ENCODE measurements at places on chromosomes 12 and 14. TPM values are rescaled to one million over a fixed set of nuclear protein-coding genes. Genes with fewer than 3 reads are reported as not detected.

BTBD7 gene
- 18.4 TPM for total RNA-seq

DNA sequence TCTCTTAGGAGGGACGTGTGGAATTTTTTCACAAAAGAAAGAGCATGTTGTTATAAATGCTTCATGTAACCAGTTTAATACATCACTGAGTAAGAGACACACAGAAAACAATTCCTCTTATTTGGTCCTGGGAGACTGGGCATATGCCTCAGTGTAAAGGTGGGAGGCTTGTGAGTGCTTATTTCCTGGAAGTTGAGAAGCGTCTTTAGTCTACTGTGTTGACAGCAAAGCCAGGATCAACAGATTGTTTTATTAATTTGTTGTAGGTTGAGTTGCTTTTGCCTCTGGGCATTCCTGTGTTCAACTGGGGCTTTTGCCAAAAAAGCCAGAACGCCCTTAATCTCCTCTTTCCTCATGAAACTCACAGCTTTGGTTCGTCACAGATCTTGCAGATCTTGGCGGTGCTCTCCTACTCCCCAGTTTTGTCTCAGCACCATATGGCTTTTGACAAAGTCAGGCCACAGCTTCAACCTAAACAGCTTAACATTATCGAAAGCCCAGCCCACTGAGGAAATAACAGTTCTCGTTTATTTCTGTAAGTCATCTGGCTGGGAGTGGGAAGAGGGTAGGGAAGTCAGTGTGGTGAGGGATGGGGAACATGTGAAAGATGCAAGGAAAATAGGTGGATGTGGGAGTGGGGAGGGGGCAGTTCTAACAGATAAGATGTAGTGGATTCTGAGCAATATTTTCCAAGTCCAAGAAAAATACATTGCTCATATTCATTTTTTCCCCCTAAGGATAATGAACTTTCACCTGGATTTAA is 227.2 kb downstream of the DACT1 start:
- DNase-seq, result peak; percentile 69

CAPZA3 gene
- total RNA-seq, result not detected

GRCh38 chr14:103767336-103767894 is 51.8 kb downstream of the ZFYVE21 start:
- DNase-seq, result no peak

DNA sequence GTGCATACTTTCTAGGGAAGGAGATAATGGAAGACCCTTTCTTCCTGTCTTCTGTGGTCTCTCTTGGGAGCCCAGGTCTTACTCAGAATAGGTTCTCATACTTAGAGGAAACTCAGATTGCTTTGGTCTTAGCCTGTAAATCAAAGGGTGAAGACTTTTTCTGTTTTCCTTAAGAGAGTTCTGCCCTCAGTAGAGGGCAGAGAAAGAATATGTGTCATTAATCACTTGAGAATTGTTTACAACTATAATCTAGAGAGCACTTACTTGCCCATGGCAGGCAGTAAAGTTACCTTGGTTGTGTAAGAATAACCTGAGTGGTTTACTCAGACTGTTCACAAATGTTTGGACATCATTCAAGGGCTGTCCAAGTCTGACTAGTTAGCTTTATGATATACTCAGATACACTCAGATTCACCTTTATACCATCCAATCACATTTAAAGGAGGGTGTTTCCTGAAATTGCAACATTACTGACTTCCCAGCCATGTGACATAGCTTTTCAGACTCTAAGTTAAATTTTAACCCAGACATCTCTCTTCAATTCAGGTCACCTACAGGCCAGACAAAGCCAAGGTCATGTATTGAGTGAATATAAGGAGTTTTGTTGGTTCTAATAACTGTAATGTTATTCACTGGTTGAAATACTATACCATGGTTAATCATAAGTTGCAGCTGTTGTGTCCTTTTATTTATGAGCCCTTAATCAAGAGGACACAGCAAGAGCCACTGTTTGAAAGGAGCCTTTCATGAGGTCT is 372.2 kb downstream of the RAD51B start:
- peak; percentile 99 for DNase-seq

DNA sequence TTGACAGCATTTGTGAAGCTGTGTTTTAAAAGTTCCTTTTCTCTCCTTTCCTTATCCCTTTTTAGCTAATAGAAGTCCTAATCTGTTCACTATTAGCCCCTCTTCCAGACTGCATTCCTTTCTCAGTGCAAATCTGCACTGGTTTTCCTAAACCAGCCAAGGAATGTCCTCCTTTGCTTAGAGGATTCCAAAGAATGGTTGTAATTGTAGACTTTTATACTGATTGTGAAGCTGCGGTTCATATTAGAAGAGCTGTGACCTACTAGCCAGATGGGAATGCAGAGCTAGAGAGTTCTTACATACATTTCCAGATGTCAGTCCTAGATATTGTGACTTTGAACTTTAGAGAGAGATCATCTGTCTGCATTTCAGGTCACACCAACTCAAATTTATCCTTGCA is 79.8 kb downstream of the MYRFL start:
- no peak for DNase-seq

CCDC38 gene
- not detected for total RNA-seq

- DNase-seq, result peak; percentile 71
These were observed at the start of gene ETV6 for GRCh38 chr12:11649413-11650285. TSS of gene ETV6 (plus strand) at chr12:11649674. CDS start at chr12:11650128, 454 bp downstream.

DNA sequence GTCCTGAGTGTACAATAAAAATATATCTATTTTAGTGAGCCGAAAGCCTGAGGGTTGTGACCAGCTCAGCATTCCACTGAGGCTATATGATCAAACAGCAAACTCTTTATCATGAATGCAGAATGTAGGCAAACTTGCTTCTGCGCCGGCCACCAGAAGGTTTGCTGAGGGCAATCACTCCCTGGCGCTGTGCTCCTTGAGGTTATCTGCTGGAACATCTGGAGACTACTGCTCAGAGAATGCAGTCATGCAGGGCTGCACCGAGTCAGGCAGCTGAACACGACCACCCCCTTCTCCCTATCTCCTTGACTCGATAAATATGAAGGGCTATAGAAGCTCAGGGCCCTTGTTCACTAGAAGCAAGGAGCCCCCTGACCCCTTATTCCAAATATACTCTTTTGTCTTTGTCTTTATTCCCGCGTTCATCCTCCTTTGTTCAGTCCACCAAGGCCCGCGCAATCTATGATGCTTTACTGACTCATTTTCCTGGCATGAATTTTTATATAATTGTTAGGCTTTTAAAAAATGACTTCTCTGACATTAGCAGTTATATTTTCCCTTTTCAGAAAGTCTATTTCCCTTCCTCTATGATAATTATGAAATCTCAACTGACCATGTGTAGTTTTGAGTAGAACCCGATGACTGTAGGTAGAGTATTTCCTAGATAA is 1089.3 kb downstream of the SLC16A7 start:
- no peak for DNase-seq

MIS18BP1 gene
- total RNA-seq, result 26.8 TPM

DNA sequence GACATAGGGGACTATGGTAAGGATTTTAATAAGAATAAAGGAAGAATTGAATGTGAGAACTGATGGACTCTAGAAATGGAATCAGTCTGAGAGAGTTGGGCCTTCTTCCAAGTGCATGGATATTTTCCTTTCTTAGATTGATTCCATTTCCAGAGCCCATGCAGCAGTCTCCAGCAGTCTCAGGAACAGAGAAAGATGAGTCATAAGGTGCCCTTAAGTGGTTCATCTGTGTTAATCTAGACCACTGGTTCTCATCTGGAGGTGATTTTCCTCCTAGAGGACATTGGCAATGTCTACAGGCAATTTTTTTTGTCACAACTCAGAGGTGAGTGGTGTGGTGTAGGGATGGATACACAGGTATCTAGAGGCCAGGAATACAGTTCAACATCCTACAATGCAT is 25.9 kb downstream of the TRIM9 start:
- DNase-seq, result no peak

- DNase-seq, result no peak
These were observed 279.8 kb downstream of the AKAP6 start for GRCh38 chr14:32608857-32609256.

DNA sequence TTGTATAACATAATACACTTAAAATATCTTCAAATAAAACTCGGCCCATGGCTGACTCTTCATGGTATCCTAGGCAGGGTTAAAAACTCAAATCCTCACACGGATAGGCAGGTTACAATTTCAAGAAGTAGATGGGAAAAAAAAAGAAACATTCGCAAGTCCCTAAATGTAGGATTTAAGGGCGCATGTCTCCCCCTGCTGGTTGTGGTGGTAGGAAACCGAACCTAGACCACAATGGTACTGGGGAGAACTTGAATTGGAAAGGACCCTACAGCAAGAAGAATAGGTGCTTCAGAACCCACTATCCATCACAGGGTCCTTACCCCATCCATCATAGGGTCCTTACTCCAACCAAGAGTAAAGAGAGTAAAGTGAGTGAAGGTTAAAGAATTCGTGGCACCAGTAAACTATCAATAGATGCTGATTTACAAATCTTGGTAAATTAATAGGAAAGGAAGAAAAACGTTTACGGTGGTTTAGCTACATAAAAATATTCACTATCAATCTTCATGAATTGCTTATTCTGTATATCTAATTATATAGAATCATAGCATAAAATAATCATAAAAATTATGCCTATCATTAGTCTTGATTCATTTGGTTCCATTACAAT is 3.3 kb upstream of the CIPC start:
- DNase-seq, result no peak

DNA sequence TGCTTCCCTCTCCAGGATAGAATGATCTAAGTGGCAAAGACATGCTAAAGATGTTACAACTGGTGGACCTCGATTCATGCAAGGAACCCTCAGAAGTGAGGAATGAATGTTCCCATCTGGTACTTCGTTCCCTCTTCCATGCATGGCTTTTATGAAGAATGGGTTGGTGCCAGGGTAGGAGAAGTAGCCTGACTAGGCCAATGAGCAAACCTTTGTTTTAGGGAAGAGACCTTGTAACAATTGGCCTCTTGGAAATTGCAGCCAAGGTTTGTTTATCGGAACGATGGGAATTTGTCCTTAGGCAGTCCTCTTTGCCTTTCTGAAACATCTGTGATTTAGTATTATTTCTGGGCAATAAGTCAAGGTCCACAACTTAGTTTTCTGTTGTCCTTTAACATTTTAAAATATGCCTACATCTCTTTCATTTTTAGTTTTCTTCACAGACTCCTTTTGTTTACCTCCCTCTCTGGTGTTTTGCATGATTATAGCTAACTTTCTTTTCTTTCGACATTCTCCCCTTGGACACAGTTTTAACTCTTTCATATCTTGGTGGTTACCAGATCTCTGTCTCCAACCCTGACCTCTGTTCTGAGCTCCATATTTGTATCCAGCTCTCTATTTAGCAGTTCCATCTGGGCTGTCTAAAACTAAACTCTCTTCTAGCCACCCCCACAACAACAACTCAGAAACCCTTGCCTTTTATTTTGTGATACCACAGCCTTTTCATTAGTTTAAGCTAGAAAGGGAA is 70.0 kb downstream of the DIP2B start:
- no peak for DNase-seq

- no peak for DNase-seq
These were observed 905.4 kb downstream of the SLC16A7 start for GRCh38 chr12:60501124-60501729.

GRCh38 chr12:95943330-95943842 is at the start of gene AMDHD1:
TSS of gene AMDHD1 (plus strand) at chr12:95943331. CDS start at chr12:95943399, 68 bp downstream.
- DNase-seq, result no peak

TMEM19 gene
- 27.8 TPM for total RNA-seq

LMO3 gene
- total RNA-seq, result not detected

DNA sequence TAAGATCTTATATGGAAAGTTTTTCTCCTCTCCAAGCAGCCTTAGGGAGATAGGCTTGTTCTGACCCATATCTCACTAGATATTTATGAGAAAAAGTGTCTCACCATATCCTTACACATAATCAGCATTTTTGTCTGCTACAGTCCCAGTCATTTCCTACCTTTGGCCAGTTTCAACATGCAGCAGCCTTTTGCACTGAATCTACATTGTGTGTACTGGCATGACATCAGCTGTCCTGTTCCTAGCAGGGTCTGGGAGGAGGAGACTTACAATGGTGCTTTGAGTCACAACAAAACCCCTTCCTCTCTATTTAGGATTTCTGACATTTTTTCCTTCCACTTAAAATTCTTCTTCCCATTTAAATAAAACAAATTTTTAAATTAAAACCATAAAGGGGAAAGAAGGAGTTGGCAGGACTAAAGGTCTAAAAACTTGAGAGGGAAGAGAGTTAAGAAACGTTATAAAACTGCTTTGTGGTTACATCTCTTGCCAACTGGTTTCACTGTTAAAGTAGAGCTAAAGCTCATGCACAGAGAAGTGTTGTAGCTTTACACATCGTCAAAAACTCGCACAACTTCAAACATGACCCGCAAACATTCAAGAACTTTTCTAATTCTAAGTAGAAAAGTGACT is 53.3 kb upstream of the CERS5 start:
- no peak for DNase-seq

GRCh38 chr14:20723488-20723887 is 22.2 kb upstream of the EDDM3A start:
- no peak for DNase-seq
